ENCODE measurements at places on chromosomes 2 and 18.
A peak's percentile ranks its signal among the peaks of the same experiment; 100 is the strongest.

DNA sequence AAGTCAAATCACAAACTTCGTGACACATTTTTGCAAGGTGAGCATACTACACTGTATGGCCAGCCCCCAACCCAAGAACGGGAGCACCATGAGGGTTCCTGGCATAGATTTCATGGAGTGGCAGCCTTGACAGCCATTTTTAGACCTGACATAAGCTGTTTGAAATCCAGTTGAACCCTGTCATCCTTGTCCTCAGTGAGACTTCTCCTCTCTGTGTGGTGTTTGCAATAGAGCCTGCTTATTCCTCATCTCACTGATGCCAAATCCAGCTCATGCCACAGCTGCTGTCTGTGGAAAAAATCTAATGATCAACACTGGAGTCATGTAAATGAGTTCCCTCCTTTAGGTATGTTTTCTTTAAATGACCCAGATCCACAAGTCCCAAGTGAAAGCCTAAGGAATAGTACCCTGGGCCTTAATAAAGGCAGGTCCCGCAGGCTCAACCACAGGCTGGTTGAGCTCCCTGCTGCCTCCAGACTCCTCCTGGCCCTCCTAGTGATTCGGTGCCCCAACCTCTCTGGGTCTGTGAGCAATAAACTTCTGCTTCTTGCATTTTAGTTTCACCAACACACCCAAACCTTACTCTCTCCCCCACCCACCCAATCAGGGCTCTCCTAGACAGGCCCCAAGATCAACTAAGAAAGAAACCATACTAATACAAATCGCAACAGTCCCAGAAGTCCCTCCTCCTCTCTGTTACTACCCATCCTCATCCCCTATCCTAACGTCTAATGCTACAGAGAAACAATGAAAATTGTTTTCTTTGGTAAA, 8.4 kb upstream of the CREG2 start:
- DNase-seq: no peak

DNA sequence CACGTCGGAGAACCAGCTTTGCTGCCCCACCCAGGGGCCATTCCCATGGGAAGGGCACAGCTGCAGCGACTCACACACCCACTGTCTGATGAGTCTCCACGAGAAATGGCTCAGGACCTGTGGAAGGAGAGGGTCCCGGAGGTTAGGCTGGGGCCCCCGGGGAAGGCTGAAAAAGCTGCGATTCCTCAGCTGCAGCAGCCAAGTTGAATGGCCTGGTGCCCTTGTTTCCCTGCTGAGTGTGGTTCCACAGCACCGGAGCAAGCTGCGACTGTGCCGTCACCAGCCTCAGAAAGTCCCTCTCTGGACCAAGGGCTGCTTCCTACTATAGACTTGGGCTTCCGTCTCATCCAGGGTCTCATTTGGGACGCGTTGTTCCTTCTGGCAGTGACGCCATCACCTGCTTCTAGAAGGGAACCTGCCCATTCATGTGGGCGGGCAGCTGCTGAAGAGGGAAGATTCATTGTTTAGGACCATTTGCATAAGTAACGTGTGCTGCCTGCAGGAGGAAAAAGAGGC, 180.2 kb downstream of the INHBB start:
- no peak for DNase-seq

- DNase-seq: no peak
These were observed 369.3 kb upstream of the KCNH7 start for GRCh38 chr2:163207693-163208370.

DNA sequence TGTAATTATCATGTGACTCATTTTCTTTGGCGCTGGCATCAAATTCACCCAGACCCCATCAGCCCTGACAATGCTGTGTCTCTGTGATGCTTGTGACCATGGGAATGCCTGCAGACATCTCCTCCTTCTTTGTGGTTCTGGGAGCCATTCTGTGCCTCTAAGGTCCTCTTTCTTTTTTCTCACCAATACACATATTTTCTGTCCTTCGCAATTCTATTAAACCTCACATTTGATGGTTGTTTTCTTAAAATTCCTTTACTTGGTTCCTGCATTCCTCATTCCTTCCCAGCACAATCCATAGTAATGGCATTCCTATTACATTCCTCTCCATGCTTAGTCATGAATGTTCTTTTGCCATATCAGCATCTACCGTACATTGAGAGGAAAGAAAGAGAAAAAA, 375.3 kb downstream of the PIK3C3 start:
- no peak for DNase-seq

GRCh38 chr2:190119257-190119656, 56.7 kb upstream of the MSTN start:
- peak; percentile 80 for DNase-seq

DNA sequence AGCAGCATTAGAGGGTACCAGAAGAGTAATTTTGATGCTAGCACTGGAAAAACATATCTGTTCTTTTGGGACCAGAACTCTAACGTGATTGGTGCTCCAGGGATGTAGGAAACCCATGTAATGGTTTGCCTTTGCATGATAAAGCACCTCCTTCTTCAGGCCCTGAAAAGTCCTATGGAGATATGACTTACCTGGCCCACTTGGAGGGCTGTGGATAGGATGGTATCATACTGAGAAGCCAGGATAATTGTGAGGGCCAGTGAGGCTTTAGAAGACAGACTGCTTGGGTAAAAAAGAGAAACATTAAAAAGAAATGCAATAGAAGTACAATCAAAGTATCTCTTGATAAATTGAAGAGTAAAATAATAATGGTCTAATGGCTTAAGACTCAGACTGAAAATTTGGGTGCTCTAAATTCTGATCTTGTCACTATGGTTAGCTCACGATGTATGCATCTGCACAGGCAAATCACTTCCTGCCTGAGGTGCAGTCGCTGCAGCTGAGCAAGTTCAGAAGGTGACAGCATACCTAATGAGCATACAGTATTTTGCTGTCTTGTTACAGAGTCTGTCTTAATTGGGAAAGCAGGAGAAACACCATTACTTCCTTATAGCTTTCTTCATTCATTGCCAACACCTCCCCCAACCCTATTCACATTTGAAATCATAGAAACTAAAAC, 371.5 kb downstream of the NUP35 start:
- DNase-seq: no peak

- DNase-seq: no peak
These were observed 198.7 kb downstream of the CYP26B1 start for GRCh38 chr2:71948781-71949536.

DNA sequence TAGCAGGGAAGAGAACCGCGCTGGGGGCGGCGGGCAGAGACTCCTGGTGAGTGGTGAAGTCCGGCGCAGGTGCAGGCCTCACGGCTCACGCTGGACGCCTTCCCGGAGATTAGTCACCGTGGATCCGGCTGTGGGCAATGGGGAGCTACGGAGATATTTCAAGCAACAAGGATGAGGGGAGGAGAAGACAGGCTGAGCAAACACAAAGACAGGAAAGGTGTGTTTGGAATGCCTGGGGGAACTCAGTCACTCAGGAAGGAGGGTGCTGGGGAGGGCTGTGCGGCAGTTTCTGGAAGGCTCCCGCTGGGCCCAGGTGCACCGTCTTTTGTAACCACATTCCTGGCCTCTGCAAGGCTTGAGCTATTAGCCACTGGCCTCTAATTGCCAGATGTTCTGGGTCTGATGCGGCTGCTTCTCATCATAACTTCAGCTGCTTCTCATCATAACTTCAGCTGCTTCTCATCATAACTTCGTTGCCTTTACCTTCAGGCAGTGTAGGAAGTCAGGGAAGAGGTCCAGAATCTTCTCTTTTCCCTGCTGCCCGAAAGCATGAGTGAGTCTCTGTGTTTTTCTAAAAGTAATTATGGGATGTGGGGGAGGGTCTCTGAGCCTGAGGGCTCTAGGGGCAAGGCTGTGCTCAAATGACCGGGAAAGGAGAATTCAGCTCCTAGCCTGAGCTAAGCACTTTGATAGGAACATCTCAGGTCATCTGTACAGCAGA, 118.9 kb downstream of the PXDN start:
- DNase-seq: no peak

DNA sequence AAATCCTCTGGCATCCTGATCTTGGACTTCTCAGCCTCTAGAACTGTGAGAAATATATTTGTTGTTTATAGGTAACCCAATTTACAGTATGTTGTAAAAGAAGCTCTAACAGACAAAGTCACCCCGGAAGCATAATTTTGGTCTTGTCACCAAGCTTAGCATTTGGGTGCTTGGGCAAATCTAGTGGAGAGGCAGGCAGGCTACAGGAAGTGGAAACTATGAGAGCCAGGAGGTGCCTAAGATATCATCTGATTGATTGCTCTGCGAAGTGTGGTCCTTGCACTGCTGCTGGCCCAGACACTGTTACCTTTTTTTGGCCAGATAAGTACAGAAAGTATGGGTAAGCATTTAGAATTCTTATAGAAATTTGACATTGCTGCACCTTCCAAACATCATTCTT, 102.9 kb downstream of the CDC42EP3 start:
- no peak for DNase-seq

DNA sequence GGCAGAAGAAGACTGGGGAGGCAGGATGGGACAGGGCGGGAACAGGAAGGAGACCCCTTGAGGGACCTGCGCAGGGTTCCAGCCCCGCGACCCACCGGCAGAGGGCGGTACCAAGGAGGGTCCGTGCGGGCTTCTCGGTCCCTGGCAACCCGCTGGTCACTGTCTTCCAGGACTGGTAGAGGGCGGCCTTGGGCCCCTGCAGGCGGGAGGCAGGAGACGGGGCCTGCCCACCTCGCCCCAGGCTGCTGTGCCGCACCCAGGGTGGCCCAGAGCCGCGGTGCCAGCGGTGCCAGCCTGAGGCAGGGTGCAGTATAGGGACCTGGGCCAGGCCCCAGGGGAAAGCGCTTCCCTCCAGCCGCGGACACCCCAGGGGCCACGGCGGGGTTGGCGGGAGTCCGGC, 34.5 kb downstream of the NEURL3 start:
- peak; percentile 46 for DNase-seq

DNA sequence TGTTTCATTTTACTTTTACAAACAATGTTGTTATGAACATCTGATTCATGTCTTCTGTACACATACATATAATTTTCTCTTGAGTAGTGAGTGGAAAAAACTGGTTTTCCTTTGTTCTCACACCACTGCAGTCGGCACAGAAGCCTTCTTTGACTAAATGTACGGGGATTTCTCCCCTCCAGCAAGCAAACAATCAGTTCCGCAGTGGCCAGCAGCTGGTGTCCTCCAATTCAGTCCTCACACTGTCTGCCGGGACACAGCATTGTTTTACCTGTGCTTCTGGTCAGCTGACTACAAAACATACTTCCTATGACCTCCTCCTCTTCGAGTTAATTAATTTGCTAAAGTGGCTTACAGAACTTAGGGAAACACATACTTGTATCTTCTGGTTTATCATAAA, 202.8 kb downstream of the WDR7 start:
- DNase-seq: no peak

DNA sequence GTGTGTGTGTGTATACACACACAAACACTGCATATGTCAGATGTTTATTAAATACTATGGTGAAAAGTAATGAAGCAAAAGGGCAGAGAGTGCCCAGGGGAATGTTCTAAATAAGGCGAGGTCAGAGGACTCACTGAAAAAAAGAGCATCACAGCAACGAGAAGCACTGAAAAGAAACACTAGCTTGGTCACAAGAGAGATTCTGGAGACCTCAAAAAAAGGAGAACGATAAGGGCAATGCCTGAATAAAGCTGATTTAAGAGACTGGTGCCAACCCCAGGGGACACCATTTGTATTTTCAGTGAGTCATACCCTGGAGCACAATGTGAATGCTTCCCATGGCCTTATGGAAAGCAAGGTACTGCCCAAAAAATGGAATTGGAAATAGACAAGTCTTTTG, 14.5 kb downstream of the SLC40A1 start:
- DNase-seq: no peak

GRCh38 chr18:74945774-74946545, 263.0 kb downstream of the PTGR3 start:
- DNase-seq: no peak

DNA sequence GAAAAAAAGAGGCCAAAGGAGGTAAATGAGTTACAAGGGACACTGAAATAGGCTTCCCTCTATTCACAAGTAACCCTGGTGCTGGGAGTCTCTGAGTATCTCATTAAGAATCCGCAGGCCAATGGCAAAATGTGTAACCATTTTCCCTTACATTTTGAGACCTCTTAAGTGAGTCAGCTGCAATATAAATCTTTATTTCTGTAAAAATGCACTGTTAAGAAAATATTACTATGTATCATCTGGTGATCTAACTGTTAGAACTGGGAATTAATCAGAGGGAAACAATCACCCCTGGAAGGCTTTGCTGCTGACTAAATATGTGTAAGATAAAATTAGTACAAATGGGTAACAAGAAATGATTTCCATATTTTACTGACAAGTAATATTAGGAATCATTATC, 483.1 kb upstream of the CHST9 start:
- no peak for DNase-seq

DNA sequence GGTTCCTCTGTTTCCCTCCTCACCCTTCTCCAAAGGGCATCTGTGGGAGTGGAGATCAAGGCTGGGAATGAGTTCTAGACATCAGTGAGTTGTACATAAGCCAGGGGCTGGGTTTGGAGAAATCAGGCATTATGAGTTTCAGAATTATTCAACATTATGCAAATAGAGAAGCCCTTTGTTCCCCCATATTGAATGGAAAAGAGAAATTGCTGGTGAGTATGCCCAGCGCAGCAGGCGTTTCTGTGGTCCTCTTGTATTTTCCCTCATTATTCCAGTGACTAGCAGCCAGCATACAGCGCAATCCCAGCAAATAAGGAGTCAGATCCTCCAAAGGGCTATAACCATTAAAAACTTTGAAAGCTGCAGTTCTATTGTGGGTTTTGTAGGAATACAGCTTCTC, 94.4 kb downstream of the VWA3B start:
- DNase-seq: no peak

DNA sequence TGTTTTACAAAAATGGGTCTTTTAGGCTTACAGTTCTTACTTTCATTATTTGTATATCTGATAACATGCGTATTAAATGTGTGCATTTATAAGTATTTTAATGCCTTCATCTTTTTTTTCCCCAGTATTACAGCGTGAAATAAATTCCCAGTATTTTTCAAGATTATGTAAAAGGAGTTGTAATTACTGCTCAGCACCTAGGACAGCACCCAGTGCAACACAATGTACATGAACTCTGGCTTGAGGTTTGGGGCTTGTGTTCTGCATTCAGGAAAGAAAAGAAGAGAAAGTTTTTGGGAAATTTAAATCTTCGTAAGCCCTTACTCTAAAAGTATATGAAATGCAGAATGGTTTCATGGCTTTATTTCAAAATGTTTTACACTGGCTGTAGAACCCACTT, 16.7 kb downstream of the ZNF638 start:
- no peak for DNase-seq

GRCh38 chr18:59467497-59467896, 108.4 kb upstream of the LMAN1 start:
- DNase-seq: no peak

GRCh38 chr2:219752726-219753125, 125.3 kb downstream of the SLC4A3 start:
- no peak for DNase-seq

DNA sequence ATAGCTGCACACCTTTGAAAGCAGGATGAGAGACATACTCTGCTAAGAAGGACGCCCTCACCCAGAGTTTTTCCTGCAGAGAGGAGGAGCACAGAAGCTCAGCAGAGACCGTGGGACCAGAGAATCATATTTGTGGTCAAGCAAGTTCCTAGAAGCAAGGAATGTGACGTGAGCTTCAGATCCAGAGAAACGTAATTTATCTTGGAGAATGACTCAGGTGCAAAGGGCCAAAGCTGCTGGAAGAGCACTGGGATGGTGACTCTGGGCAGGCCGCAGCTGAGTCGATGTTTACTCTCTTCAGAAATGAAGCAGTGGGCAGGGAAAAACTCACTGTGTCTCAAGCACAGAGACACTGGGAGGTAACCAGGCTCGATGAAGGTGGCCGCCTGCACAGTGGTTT, 50.1 kb upstream of the IGFBP2 start:
- DNase-seq: no peak

Data from naive thymus-derived CD8-positive, alpha-beta T cell (primary cell).